Common myeloid progenitor, CD34-positive (primary cell): ENCODE measurements at places on chromosomes 3 and 15.

DNA sequence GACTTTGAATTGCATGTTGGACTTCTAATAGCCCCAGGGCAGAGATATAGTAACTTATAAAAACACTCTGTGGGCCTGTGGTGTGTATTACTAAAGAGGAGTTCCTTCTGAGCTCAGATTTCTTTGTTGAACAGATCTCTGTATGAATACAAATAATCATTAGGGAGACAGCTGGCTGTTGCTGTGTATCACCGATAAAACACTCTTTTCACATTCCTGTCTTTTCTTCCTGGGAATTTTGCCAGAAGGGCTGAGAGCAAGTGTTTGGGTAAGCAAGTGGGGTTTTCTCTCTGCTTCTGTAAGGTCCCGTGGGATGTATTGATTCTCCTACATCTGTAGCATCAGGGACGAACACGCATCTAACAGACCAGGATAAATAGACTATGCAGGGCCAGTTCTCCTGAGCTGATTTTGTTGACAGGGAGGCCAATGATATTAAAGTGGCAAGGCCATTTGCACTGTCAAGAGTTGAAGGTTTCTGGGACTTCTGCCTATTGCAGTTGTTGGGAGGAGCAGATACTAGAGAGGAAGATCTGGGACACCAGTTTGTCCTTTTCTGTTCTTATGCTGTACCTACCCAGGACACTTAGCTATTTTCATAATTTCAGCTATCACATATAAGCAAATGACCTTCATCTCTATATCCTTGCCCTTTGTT, 225.9 kb upstream of the CD96 start:
- DNase-seq, result no peak

DNA sequence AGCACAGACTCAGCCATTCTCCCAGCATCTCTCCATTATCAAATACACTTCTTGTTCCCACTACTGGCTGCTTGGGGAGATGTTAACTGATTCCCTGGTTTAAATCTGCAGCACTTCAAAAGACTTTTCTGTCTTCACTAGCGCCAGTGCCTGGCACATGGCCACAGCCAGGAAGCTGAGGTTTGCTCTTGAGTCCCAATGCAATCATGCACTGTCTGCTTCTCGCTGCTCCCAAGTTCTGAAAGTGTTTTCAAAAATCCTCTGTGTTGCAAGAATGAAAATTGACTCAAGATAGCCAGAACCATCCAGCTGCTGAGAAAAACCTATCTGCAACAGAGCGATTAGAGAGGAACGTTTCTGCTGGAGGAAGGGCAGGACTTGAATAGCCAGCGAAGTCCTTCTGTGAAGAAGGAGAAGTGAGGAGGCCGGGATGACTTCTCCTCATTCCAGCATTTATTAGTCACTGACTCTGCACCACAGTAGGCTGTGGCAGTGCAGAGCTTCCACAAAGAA, 358.4 kb upstream of the NR2F2 start:
- DNase-seq, result peak; percentile 5

- no peak for DNase-seq
These were observed 262.9 kb downstream of the ERC2 start for GRCh38 chr3:56205406-56205805.

- no peak for DNase-seq
These were observed 759.2 kb upstream of the CFAP20DC start for GRCh38 chr3:59809016-59809415.

- DNase-seq, result peak; percentile 8
These were observed 9.9 kb downstream of the LOXL1 start for GRCh38 chr15:73936181-73936580.

DNA sequence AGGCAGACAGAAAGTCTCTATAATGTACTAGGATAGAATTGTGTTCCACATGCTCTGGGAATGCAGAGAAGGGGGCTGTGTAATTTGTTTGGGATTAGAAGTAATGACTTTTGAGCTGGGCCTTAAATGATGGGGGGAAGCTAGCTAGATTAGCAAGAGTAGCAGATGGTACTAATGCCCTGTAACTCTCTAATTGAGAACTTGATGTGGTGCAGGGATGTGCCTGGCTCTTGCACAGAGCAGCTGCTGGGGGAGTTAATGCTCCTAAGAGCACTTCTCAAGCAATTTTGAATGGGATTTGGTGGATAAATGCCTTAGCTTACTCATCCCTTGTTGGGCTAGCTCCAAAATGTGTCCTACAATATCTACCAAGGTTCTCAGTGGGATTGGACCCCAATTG, 12.4 kb upstream of the SYN2 start:
- no peak for DNase-seq

GRCh38 chr15:87033056-87033455, 953.4 kb downstream of the AGBL1 start:
- no peak for DNase-seq

DNA sequence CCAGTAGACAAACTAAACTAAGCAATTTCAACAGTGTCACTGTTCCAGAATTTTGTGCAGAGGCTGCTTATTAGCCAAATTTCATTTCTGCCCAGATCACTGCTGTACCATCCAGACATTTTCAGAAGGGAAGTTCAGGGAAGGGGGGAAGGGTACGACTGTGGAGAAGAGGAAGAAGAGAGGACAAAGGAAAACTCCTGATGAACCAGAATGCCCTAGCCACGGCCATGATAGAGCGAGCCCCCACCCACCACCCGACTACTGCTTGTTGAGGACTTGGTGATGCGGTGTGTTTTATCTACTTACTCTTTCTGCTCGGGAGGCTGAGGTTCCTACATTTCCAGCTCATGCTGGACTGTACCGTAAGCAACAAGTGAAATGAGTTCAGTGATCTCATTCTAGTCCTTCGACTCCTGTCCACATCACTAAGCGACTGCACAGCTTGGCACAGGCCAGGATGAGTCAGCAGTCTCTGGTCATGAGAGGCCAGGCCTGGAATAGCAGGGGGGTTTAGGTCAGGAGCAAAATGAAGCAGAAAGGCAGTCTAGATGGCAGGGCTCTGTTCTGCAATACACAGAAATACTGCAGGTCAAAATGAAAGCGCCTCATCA, 330.8 kb downstream of the TIGIT start:
- peak; percentile 70 for DNase-seq

DNA sequence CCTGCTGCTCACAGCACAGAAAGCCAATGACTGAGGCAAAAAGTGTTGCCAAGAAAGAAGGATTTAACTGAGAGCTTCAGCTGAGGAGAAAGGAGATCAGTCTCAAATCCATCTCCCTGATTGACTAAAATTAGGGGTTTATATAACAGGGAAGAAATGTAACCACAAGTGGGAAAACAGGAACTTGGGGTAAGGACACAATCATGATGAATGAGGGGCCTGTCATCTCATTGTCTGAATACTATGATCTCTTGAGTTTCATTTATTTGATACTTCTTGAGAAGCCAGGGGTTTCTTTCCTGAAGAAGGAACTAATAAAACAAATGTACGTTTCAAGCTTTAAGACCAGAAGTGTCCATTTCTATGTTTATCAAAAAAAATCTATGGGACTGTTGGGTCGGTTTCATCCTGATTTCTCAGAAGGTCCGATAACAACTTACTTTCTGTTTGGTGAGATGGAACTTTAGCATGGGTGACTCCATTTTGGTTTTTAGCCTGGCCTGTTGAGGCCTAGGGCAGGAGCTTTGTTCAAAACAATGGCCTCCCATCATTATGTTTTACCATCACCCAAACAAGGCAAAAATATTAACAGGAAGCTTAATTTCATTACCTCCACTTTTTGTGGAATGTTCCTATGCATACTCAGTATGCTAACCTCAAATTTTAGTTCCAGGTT, 76.6 kb upstream of the PIAS1 start:
- no peak for DNase-seq

- peak; percentile 35 for DNase-seq
These were observed 78.4 kb downstream of the B3GNT5 start for GRCh38 chr3:183331498-183331897.

DNA sequence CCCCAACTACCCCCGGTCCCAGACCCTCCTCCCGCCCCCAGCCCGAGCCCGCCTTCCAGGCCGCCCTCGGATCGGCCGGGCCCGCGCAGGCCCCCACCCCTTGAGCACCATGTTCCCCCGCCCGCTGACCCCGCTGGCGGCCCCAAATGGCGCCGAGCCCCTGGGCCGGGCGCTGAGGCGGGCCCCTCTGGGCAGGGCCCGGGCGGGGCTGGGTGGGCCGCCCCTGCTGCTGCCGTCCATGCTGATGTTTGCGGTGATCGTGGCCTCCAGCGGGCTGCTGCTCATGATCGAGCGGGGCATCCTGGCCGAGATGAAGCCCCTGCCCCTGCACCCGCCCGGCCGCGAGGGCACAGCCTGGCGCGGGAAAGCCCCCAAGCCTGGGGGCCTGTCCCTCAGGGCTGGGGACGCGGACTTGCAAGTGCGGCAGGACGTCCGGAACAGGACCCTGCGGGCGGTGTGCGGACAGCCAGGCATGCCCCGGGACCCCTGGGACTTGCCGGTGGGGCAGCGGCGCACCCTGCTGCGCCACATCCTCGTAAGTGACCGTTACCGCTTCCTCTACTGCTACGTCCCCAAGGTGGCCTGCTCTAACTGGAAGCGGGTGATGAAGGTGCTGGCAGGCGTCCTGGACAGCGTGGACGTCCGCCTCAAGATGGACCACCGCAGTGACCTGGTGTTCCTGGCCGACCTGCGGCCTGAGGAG, 472 bp downstream of the CHST14 start:
- peak; percentile 50 for DNase-seq

- no peak for DNase-seq
These were observed 10.8 kb upstream of the BNIP2 start for GRCh38 chr15:59699810-59700431.

GRCh38 chr3:89227218-89227617, 119.8 kb downstream of the EPHA3 start:
- no peak for DNase-seq

DNA sequence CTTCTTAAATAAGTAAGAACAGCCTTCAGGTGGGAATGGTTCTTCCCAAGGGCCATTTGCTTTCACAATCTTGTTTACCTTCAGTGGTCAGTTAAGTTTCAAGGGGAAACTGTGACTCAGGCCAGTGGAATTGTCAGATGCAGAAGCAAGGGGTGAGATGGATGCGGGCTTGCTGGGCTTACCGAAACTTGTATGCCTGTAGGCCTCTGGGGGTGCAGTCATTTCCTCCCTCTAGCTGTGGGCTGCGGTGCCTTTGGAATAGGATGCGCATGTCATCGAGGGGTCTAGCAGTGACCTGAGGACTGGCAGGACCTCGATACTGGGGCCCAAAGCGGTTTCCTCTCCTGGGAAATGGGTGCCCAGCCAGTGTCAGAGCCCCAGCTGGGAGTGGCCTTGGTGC, 121.6 kb downstream of the EEFSEC start:
- no peak for DNase-seq

DNA sequence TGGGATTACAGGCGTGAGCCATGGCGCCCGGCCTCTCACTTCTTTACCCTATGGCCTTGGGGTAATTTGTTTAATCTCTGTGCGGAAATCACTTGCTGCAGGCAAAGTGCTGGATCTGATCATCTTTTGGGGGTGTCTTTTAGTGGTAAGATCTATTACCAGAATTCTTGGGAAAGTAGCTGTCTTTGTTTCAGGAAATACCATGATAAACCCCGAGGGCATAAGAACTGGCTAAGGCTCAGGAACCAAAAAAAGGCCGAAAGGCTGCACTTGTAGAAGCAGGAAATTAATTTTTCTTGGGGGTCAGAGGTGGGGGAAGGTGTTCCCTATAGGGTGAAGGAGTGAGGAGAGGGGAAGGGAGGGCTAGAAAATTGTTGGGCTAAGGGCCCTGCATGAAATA, 22.7 kb upstream of the IGF2BP2 start:
- DNase-seq, result no peak

GRCh38 chr3:22959593-22959992, 243.5 kb upstream of the UBE2E2 start:
- DNase-seq, result peak; percentile 9

GRCh38 chr3:181717549-181718171, 5.9 kb downstream of the SOX2 start:
- peak; percentile 8 for DNase-seq

- DNase-seq, result no peak
These were observed 208.5 kb upstream of the MRPL3 start for GRCh38 chr3:131711114-131711768.

DNA sequence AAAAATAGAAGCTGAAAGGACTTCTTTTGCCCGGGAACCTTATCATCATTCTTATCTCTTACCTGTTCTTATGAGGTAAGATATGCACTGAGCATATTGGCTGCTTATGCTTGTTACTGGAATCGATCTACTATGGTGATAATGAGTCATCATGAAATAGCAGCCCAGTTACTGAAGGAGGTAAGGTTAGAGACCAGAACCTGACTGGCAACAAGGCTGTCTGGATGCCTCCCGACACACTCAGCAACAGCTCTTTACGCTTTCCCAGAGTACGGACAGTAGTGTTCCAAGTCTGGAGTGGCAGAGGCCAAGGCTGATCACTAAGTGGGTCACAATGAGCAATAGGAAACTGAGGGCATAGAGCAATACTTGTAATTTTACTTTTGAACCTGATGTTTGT, 314.1 kb downstream of the NLGN1 start:
- no peak for DNase-seq

DNA sequence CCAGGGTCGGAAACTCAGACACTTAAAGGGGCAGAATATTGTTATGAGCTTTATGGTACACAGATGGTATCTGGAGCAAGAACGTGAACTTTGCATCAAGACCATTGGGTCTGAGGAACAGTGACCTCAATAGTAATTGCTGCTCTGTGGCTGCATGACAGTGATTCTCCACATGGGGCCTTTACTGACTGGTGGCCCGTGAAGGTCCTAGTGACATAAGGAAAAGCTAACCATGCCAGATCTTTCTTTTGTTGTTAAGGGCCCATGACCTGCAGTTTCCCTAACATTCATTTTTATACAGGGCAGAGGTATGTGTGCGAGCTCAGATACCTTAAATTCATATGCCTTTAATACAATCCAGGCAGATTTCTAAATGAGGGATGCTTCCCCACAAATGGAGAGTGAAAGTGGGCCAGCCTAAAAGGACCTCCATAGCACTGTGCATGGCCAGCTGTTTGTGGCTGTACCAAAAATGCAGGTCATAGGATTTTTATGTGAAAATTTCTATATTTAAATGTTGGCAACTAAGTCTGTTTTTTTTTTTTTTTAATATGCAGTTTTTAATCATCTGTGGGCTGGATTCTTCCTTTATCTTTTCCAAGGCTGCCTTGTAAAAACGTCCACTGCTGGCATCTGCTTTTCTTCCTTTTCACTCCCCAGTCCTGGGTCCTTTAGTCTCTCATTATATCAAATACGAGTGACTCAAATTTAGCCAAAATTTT, 188.0 kb upstream of the IL12A start:
- peak; percentile 6 for DNase-seq

DNA sequence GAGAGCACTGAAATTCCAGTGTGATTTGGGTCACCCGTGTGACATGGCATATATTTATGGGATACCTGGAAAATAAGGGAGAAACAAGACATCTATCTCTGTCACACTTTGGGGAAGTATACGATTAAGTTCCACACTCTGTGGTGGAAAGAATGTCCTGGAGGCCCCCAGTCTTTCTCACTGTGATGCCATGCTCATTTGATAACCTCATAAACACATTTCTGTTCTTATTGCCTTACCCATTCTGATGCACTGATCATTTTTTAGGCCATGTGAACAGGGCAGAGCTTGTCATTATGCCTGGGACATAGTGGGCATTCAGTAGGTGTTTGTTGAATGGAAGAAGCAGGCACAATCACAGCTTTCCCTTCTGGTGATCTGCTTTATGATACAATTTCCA, 349.4 kb upstream of the TPRG1 start:
- DNase-seq, result no peak

GRCh38 chr3:22977042-22977441, 226.1 kb upstream of the UBE2E2 start:
- DNase-seq, result no peak

- peak; percentile 47 for DNase-seq
These were observed 153.3 kb downstream of the P3H2 start for GRCh38 chr3:189967254-189967865.

- DNase-seq, result peak; percentile 71
These were observed 41.6 kb upstream of the MRPS22 start for GRCh38 chr3:139302084-139302800.

- no peak for DNase-seq
These were observed 125.6 kb upstream of the ROPN1 start for GRCh38 chr3:124117486-124117885.
